ENCODE measurements at places on chromosomes 6 and 20. TPM values are rescaled to one million over a fixed set of nuclear protein-coding genes. Genes with fewer than 3 reads are reported as not detected.

Gene SIRPD
- total RNA-seq: not detected

Gene PPIL4
- 23.5 TPM for total RNA-seq

Gene HTR1E
- total RNA-seq: not detected

Gene RAMACL
- 0.66 TPM for total RNA-seq

Gene KCNG1
- 183 TPM for total RNA-seq

Gene PPIL6
- 0.91 TPM for total RNA-seq

Gene VWA7
- 0.34 TPM for total RNA-seq

Gene BMP7
- total RNA-seq: 1.5 TPM

Gene BACH2
- total RNA-seq: 1.1 TPM

Gene SIRT5
- 6.3 TPM for total RNA-seq

Gene GTSF1L
- total RNA-seq: not detected

Gene SLC35D3
- total RNA-seq: not detected

All from A375 (cell line).